Upper lobe of left lung (tissue), 6 donors: ENCODE measurements at places on chromosomes 12 and 14. TPM values are rescaled to one million over a fixed set of nuclear protein-coding genes. Genes with fewer than 3 reads are reported as not detected.

The AJUBA gene
- total RNA-seq, result 49.3 TPM

The CARMIL3 gene
- total RNA-seq, result 1.2 TPM

The TMEM253 gene
- 0.94 TPM for total RNA-seq

DNA sequence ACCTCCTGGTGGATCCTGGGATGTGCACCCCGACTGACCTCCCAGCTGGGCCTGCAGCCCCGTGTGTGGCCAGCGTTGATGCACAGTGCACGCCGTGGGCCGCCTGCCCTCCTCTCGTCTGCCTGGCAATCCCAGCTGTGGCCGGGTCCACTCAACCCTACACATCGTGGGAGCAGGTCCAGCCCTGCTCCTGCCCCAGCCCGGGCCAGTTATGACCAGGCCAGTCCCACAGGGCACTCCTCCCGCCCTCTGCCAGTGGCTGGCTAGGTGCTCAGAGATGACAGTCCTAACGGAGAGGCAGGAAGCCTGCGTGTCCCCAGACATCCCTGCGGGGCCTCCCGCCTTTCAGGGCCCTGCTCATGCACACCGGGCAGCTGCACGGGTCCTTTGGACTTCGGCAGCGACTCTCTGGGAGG lies 10.8 kb downstream of the GALNT9 start:
- peak; percentile 71 for DNase-seq

DNA sequence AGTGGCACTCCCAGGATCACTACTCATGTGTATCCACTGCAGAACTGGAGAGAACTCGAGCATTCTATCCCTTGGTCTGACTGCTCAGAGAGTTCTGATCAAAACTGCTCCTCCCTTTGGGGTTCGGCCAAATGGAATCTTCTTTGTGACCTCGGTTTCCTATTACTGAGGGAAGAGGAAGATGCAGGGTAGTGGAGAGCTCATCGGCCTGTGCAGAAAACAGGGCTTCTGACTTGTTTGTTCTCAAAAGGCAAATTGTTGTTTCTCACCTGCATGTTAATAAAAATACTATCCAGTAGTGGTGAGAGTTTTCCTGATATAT lies 17.1 kb upstream of the AKAP6 start:
- no peak for DNase-seq

- peak; percentile 38 for DNase-seq
These were observed 91.9 kb downstream of the TMEM30B start for GRCh38 chr14:61188978-61189808.

GRCh38 chr14:22556021-22556989 lies 32.7 kb downstream of the DAD1 start:
- peak; percentile 88 for DNase-seq

DNA sequence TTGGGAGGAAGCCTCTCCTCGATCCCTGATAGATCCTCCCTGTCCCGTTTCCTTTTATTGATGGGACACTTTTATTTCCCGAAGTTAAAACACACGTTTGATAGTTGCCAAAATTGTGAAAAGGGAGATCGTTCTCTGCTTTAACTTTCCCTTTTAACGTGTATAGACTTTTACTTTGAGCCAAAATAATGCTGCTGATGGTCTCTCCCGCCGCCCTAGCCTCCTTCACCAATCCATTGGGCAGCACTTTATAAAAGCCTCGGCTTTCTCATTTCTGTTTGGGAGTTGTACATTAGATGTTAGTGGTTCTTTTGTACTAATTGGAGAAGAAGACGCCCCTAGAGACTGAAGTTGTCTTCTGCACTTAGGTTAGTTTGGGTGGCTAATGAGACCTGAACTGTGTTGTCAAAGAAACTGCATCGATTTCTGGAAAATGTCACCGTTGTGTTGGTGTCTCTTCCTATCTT lies 1.4 kb downstream of the TMTC2 start:
- no peak for DNase-seq
